ENCODE measurements at places on chromosomes 3 and 15. TPM values are rescaled to one million over a fixed set of nuclear protein-coding genes. Genes with fewer than 3 reads are reported as not detected.

Gene CELF6
- 0.35 TPM for total RNA-seq

Gene FAM107A
- total RNA-seq: under 0.01 TPM

Gene CPLX3
- not detected for total RNA-seq

Gene ZKSCAN7
- 4.6 TPM for total RNA-seq

All from smooth muscle cell of the coronary artery (primary cell).